Inflammatory macrophage treated with lipopolysaccharide for 4 hours (primary cell): ENCODE measurements at places on chromosomes 1 and 21.

DNA sequence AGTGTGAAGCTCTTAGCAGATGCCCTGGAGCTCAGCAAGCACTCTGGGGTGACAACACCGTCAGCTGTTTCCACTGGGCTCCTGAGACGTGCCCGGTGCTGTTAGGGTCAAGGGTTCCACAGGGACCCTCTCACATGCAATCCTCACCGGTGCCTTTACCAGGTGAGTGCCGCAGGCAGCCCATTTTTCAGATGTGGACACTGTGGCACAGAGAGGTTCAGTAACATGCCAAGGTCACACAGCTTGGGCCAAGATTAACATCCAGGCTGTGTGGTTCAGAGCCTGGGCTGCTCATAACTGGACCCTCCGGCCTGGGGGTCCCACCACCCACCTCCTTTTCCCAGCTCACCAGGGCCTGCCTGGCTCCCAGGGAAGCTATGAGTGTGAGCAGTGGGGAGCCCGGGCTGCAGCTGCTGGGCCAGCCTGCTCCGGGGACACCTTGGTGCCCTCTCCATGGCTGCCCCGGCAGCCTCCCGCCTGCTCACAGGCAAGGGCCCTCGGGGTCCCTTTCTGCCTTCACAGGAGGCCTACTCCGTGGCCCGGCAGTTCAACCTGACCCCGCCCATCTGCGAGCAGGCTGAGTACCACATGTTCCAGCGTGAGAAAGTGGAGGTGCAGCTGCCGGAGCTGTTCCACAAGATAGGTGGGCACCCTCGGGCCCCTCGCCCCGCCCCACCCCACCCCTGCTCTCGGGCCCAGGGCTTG is 49.3 kb downstream of the KCNAB2 start:
- DNase-seq = no peak

- peak; percentile 19 for DNase-seq
Measured at GRCh38 chr1:151547119-151547899, 7.2 kb downstream of the TUFT1 start.

DNA sequence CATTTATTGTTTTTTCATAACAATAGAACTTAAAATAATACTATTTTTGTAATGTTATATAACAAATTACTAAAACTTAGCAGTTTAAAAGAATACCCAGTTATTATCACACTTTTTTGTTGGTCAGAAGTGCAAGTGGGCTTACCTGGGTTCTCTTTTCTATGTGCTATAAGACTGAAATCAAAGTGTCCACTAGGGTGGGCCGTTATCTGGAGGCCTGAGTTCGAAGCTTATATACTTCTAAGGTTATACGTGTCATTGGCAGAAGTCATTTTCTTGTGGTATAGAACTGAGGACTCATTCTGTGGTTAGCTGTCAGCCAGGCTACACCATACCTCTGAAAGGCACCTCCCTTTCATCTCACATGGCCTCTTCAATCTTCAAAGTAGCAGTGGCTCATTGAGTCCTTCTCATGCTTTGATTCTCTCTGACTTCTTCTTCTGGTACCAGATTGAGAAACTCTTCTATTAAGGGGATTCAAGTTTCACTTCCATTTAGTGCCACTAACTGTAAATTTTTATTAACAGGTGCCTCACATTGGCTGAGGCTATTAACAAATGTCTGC is 414.3 kb downstream of the AMY1C start:
- DNase-seq = no peak

DNA sequence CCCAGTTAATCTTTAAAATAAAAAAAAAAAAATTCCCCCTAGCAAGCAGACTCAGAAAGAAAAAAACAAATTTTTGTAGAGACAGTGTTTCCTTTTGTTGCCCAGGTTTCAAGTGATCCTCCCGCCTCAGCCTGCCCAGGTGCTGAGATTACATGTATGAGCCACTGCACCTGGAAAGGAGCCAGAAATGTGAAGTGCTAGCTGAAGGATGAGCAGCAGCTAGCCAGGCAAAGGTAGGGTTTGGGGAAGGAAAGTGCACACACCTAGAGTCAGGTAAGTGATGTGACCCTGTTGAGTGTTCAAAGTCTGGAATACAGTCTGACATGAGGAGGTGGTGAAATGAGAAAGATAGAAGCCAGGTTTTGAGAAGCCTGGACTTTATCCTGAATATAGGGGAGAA is 1.7 kb downstream of the AKR1A1 start:
- no peak for DNase-seq
